COR-L47 (cell line): ENCODE measurements at places on chromosomes 7 and 10.

DNA sequence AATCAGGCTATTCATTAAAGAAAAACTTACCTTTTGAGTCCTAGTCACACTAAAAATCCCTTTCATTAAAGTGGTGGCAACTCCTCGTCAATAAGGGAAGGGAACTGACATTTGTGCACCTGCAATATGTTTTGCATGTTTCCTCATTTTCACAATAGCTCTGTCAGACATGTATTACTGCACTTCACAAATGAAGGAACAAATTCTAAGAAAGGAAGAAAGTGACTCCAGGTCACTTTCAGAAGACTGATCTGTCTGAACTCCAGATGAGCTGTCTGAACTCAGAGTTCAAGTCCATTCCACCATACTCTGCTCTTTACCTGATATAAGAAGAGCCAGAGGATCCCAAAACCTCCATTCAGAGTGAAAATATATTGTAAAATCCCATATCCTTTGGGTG is 50.3 kb upstream of the GSAP start:
- DNase-seq, result no peak

- DNase-seq, result no peak
Observed at GRCh38 chr7:99120916-99121315, 23.0 kb downstream of the SMURF1 start.

DNA sequence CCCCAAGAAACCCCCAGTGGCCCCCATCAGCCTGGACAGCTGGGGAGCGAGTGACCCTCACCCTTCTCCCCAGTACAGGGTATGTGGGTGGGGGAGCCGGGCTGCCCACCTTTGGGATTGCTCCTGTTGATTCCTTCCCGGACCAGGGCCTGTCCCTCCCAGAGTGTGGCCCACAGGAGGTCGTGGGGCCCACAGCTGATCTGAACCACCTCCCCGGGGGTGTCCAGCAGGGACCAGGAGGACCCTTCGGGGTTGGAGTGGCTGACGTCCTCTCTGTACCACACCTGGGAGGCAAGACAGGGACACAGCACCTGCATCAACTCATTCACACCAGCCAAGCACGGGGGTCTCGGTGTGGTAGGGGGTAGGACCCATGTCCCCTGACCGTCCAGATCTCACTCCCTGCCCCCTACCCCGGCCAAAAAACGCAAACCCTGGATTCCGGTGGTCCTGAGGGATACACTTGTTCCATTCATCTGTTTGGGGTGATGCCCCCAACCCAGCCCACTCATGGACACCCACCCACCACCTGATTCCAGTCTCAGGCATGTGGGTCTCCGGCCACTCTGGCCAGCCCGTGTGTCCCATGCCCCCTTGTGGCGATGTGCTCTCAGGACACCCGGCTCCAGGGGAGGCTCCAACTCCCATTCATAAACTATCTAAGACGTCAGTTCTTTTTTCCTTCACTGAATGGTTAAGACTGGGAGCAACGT is 10.9 kb downstream of the TECPR1 start:
- peak; percentile 24 for DNase-seq

DNA sequence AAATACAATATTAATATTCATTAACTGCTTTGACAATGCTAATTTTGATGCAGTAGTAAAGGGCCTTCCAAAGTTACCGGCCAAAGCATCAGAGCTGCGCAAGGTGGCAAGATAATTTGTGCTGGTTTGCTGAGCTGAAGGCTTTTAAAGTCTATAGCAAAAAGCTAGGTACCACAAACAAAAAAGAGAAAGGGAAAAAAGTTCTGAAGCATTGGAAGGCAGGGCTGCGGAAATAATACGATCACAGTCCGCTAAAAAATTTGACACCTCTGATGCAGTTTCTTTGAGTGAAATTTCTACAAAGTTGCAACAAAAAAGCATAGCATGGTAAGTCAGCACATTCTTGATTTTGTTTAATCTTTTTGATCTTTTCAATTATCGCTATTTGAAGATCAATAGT is 175.6 kb downstream of the TCF7L2 start:
- DNase-seq, result no peak
